ENCODE measurements at places on chromosomes 2 and 18.

GRCh38 chr2:177888581-177888980, 184.0 kb downstream of the PDE11A start:
- DNase-seq: no peak

DNA sequence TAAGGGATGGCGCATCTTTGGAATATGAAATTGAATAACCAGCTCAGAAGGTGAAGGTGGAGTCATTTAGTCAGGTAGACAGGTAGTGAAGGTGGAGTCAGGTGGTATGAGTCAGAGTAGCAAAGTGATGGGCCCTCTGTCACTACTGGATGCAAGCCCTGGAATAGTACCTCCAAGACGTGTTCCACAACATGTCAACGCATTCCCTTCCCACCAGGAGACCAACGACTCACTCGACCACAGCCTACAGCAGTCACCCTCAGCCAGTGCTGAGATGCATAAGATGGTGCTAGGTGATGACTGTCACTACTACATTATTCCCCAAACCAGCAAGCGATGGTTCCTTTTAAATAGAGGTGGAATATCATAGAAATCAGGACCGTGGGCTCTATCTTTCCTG, 6.8 kb downstream of the CPLX4 start:
- no peak for DNase-seq

DNA sequence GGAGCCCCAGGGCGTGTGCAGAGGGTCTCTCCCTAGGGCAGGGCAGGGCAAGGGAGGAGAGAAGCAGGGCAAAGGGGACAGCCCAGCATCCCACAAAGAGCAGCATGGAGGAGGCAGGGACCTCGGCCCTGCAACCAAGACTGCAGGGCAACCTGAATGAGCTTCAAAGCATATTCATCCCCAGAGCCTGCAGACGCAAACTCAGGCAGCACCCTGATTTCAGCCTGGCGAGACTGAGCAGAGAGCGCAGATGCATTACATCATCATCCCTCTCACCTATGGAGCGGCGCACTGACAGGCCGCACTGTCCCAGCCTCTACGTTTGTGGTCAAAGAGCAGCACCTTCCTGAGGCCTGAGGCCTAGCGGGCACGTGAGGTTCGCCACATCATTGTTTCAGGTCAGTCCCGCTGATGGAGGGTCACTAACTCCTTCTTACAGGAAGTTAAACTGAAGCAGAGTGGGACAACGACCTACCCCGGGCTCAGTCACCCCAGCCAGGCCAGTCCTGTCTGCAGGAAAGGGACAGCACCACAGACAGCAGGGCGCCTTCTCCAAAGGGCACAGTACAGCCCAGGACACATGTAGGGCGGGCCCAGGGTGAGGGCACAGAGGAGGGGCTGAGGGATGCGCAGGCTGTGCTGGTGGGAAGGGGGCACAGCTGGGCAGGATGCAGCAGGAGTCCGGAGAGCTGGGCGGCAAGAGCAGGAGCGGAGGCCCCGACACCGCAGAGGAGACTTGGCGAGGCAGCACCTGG, 67.2 kb upstream of the RAB6C start:
- DNase-seq: no peak

DNA sequence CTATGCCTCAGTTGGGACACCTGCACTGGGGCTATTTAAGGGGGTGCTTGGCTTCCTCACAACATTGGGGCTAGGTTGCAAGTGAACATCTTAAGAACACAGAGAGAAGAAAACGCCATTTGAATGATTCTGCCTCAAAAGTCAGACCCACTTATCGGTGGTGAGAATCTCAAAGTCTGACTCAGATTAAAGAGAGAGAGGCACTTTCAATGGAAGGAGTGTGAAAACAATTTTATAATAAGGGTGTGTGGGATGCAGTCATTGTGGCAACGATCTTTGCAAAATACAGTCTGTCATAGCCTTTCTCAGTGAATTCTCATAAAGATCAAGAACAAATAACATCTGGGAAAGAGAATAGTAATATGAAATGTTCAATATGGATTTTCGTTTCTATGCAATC, 41.8 kb downstream of the CCDC102B start:
- peak; percentile 14 for DNase-seq

GRCh38 chr2:80255918-80256781, 48.4 kb downstream of the LRRTM1 start:
- DNase-seq: no peak

GRCh38 chr2:218477247-218477646, 58.3 kb downstream of the VIL1 start:
- DNase-seq: no peak

DNA sequence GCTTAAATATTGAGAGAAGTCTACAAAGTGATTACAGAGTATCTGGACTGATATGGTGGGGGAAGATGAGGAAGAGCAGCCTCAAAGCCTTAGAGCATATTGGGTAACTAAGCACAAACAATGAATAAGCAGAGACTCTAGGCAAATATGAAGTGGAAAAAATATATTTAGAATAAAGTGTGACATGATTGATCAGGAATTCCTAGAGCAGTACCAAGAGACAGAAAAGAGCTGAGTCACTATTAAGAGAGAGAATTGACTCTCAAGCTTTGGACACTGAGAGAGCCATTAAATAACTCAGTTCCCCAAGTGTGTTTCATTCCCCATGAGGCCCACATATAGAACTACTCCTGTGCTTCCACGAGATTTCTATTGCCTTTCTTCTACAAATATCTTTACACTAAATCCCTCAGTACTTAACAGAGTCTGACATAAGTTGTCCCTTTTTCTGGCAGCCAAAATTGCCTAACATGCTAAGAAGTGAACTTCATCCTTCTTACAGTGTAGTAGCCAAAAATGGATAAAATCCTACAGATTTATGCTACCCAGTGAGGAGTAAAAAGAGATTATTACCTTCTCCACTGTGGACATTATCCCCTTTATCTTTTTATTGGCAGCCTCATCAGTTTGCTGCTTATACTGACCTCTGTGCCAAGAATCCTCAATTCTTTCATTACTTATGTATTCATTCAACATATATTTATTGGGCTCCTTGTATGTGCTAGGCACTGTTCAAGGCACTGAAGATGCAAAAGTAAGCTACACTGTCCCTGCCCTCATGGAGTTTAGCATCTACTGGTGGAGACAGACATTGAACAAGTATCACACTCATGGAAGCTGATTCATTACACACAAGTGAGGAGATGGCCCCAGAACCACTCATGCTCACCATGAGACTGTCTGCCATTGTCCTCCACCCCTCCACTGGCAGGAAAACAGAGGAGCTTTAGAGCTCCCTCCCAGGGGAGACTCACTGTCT, 45.4 kb downstream of the SLC40A1 start:
- no peak for DNase-seq

DNA sequence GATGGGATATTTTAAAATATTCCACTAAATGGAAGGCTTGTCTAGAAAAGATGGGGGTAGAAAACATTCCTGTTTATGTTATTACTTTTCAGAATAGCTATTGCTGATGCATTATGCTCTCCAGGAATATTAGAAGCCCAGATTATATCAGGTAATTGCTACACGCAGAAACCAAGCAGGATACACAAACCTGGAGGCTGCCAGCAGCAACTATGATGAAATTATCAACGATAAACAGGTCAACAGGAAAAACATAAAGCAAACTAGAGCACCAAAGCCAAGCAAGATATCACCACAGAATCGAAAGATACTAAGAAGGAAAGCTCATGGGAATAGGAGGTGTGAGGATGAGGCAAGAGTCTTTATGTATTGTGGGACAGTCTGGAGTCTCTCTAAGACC, 113.2 kb upstream of the SPATS2L start:
- no peak for DNase-seq

GRCh38 chr2:100940766-100941645, 61.1 kb upstream of the RPL31 start:
- no peak for DNase-seq

GRCh38 chr2:231977430-231977829, 15.9 kb downstream of the DIS3L2 start:
- DNase-seq: no peak

GRCh38 chr2:182593394-182593975, 122.6 kb upstream of the DNAJC10 start:
- DNase-seq: peak; percentile 12

All from Ammon's horn (tissue), 1 donor.